ENCODE measurements at places on chromosomes 12 and 14. TPM values are rescaled to one million over a fixed set of nuclear protein-coding genes. Genes with fewer than 3 reads are reported as not detected.

AICDA gene
- total RNA-seq: not detected

GRCh38 chr12:49471557-49471956, 67.3 kb upstream of the KCNH3 start:
- no peak for DNase-seq

DNA sequence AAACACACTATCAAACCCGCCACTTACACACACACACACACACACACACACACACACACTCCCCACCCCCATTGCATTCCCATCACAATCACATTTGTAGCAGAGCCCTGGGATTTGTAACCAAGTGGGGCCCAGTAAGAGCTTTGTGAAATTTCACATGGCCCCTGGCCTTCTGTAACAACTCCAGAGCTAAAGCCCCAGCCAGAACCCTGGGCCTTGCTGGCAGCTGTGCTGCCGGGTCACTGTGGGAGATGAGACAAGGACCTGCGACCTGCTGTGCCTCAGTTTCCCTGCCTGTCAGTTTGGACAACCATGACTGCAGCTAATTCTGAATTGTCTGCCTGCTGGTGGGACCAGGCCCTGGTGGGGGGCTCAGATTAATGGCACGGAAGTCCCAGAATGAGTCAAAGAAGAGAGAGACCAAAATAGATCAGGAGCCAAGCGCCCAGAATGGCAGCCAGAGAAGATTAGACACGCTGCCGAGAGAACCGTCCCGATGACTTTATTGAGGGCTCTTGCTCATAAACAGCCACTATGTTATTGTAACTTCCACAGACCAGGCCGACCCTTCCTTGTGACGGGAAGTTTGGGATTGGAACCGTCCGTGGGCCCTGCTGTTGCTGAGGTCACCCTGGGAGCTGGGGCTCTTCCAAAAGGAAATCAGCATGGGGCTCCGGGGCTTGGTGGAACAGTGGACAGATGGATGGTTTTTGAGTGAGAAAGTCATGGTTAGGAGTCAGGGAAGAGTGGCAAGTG, 123.1 kb downstream of the ZFP36L1 start:
- DNase-seq: peak; percentile 47

DNA sequence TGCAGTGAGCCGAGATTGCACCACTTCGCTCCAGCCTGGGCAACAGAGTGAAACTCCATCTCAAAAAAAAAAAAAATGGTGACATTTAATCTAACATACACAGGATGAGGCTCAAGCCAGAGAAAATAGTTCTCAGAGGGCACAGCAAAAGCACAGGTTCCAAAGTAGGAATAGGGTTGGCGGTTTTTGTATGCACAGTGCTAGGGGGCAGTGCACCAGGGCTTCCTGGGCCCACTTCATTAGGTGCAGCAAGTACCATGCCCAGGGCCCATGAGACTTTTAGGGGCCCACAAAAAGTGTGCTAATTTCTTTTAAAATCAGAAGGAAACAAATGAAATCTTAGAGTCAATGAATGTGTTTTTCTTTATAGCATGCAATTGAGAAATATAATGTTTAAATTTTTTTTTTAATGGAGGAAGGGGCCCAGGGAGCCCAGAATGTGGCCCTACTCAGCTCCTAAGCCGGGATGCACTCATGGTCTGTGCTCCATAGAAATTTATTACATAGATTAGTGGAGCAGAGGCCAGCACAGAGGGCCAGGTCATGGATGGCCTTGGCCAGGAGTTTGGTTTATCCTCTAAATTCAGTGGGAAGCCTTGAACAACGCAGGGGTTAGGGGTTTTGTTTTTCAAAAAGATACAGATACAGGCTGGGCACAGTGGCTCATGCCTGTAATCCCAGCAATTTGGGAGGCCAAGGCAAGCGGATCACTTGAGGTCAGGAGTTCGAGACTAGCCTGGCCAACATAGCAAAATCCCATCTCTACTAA, 2.3 kb downstream of the AK7 start:
- DNase-seq: no peak

- peak; percentile 98 for DNase-seq
These were observed 81.1 kb downstream of the PELI2 start for GRCh38 chr14:56199095-56199981.
